ENCODE measurements at places on chromosomes 7 and 10.

DNA sequence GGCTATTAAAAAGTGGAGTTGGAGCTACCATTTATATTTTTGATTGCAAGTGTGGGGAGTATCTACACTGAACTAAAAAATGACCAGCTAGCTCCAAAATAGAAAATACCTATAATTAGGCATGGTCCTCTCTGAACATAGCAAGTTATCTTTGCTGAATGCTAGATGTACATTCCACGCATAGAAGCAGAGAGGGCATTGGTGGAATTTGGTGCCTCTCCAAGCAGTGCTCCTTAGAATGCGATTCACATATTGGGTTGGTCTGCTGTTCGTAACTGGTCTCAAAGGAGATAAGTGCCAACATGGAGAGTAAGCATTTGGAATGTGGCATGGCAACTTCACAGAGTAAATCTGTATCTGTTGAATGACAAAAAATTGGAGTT is 196.2 kb downstream of the PTN start:
- H3K4me3 ChIP-seq = no peak overlapping the region
- H3K36me3 ChIP-seq = no peaks in the 10 kb centered on the region
- no peaks in the 10 kb centered on the region for H3K27me3 ChIP-seq
- no peak for DNase-seq
- no peaks in the 10 kb centered on the region for H3K4me1 ChIP-seq
- no peak overlapping the region for H3K27ac ChIP-seq

GRCh38 chr7:106375499-106375898 is 90.7 kb upstream of the NAMPT start:
- H3K4me1 ChIP-seq = peaks cover 4% of the 10 kb centered on the region
- DNase-seq = no peak
- no peaks in the 10 kb centered on the region for H3K27me3 ChIP-seq
- no peaks in the 10 kb centered on the region for H3K36me3 ChIP-seq

GRCh38 chr7:30150711-30151110 is 15.9 kb downstream of the MTURN start:
- no peaks in the 10 kb centered on the region for H3K27me3 ChIP-seq
- H3K4me1 ChIP-seq = no peaks in the 10 kb centered on the region
- peaks cover 60% of the 10 kb centered on the region for H3K36me3 ChIP-seq
- no peak overlapping the region for H3K4me3 ChIP-seq
- H3K27ac ChIP-seq = no peak overlapping the region

DNA sequence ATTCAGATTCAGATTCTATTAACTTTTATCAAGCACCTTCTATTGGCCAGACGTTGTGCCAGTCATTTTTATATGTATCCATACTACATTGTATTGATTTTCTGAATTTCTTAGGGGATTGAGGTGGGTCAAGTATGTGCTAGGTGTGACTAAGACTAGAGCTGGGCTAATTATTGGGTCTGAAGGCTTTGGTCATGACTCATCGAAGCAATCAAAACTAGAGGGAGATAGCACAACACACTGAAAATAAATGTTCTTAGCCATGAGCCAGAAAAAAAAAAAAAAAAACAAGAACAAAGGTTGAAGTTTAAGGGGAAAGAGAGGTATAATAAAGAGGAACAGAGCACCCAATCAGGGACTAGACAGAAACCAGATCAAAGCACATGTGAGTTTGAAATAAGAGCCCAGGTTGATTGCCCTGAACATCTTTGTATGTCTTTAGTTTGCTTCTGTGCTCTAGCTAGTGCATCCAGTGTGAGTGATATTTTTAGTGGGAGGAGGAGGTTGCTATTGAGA is 171.6 kb upstream of the FOXP2 start:
- no peak for DNase-seq
- no peak overlapping the region for H3K4me3 ChIP-seq
- H3K36me3 ChIP-seq = no peaks in the 10 kb centered on the region
- no peaks in the 10 kb centered on the region for H3K27me3 ChIP-seq
- no peak overlapping the region for H3K27ac ChIP-seq

GRCh38 chr7:56007167-56007652 is 42.8 kb downstream of the NIPSNAP2 start:
- H3K4me3 ChIP-seq = no peak overlapping the region
- H3K36me3 ChIP-seq = peaks cover 7% of the 10 kb centered on the region
- H3K4me1 ChIP-seq = peaks cover 9% of the 10 kb centered on the region
- H3K27me3 ChIP-seq = no peaks in the 10 kb centered on the region
- no peak for DNase-seq

DNA sequence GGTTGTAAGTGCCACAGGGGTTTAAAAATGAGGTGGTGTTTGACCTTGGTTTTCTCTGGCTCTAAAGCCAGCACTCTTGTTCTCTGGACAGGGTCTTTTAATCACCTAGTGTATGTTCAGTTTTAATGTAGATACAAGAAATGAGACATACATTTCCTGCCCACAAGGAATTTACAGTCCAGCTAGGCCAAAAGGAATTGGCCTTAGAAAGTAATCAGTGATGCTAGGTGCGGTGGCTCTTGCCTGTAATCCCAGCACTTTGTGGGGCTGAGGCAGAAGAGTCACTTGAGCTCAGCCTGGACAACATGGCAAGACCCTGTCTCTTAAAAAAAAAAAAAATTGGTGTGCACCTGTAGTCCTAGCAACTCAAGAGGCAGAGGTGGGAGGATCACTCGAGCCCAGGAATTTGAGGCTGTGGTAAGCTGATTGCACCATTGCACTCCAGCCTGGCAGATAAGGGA is 100.2 kb downstream of the LRMDA start:
- no peak overlapping the region for H3K27ac ChIP-seq
- no peaks in the 10 kb centered on the region for H3K36me3 ChIP-seq
- no peaks in the 10 kb centered on the region for H3K4me1 ChIP-seq
- no peaks in the 10 kb centered on the region for H3K27me3 ChIP-seq
- DNase-seq = no peak
- no peak overlapping the region for H3K4me3 ChIP-seq

- no peaks in the 10 kb centered on the region for H3K4me1 ChIP-seq
- no peaks in the 10 kb centered on the region for H3K27me3 ChIP-seq
- H3K27ac ChIP-seq = no peak overlapping the region
- H3K4me3 ChIP-seq = no peak overlapping the region
- H3K36me3 ChIP-seq = no peaks in the 10 kb centered on the region
Observed at GRCh38 chr7:29080803-29081202, 65.5 kb downstream of the CPVL start.

DNA sequence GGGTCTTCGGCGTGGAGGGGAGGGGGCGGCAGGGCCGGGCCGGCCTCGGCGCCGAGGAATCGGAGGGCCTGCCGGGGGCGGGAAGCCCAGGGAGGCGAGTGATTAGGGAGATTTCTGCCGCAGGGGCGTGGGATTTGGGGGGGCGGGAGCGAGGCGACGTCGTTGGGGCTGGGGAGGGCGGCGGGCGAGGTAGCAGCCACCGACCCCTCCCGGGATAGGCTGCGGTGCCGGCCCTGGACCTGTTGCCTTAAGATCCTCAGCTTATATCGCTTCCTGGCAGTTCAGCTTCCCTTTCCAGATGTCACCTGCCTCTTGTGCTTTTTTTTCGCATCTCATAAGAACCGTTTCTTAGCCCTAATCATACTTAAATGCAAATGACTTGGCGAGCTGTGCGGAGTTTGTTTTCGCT is 655 bp downstream of the LMTK2 start:
- peak overlapping the region; percentile 90 for H3K27ac ChIP-seq
- H3K4me3 ChIP-seq = peak overlapping the region; percentile 87
- DNase-seq = no peak

DNA sequence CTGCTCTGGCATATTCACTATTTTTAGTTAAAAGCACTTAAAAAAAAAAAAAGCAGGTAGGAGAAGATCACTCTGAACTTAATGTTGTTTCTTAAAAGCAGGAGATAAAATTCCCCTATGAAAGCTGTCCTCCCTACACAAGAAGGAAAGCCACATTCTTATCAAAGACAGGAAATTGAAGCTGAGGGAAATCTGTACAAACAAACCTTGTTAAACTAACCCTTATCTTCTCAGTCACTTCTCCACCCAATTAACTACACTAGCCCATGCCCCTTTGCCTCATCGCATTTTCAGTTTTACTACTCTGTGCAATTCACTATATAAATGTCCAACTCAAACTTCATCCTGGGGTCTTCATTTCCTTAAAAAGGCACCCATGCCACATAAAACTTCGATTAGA is 2.7 kb upstream of the CDCA7L start:
- H3K27me3 ChIP-seq = no peaks in the 10 kb centered on the region

- H3K4me1 ChIP-seq = peaks cover 14% of the 10 kb centered on the region
- no peak for DNase-seq
- no peaks in the 10 kb centered on the region for H3K27me3 ChIP-seq
- H3K27ac ChIP-seq = no peak overlapping the region
- no peak overlapping the region for H3K4me3 ChIP-seq
Observed at GRCh38 chr7:100173806-100174495, 3.2 kb downstream of the GPC2 start.

- peaks cover 15% of the 10 kb centered on the region for H3K4me1 ChIP-seq
- H3K27me3 ChIP-seq = no peaks in the 10 kb centered on the region
- no peak for DNase-seq
Observed at GRCh38 chr10:1147810-1148209, 91.6 kb downstream of the WDR37 start.

DNA sequence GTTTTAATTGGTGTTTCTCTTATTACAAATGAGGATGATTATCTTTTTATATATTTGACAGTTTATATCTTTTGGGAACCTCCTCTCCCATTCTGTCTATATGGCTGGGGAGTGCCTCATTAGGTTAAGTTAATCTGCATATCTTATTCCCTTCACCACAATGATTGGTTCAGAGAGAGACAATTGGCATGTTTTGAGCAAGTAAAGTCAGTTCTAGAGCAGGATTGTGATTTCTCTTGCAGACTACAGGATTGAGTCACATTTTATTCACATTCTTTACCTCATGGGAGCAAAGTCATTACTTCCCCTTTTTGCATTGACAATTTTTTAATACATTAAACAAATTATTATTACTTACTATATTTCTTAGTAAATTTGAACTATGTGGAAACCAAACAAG is 345.6 kb downstream of the MDFIC start:
- no peak overlapping the region for H3K27ac ChIP-seq
- H3K4me1 ChIP-seq = no peaks in the 10 kb centered on the region
- H3K4me3 ChIP-seq = no peak overlapping the region
- no peaks in the 10 kb centered on the region for H3K36me3 ChIP-seq
- no peaks in the 10 kb centered on the region for H3K27me3 ChIP-seq

GRCh38 chr10:126387041-126387921 is 996 bp downstream of the ADAM12 start:
- H3K36me3 ChIP-seq = no peaks in the 10 kb centered on the region
- peak overlapping the region; percentile 52 for H3K27ac ChIP-seq
- H3K27me3 ChIP-seq = no peaks in the 10 kb centered on the region

- H3K36me3 ChIP-seq = no peaks in the 10 kb centered on the region
- no peak overlapping the region for H3K4me3 ChIP-seq
- no peaks in the 10 kb centered on the region for H3K4me1 ChIP-seq
- H3K27me3 ChIP-seq = no peaks in the 10 kb centered on the region
Observed at GRCh38 chr10:91111060-91111459, 109.4 kb upstream of the PCGF5 start.

DNA sequence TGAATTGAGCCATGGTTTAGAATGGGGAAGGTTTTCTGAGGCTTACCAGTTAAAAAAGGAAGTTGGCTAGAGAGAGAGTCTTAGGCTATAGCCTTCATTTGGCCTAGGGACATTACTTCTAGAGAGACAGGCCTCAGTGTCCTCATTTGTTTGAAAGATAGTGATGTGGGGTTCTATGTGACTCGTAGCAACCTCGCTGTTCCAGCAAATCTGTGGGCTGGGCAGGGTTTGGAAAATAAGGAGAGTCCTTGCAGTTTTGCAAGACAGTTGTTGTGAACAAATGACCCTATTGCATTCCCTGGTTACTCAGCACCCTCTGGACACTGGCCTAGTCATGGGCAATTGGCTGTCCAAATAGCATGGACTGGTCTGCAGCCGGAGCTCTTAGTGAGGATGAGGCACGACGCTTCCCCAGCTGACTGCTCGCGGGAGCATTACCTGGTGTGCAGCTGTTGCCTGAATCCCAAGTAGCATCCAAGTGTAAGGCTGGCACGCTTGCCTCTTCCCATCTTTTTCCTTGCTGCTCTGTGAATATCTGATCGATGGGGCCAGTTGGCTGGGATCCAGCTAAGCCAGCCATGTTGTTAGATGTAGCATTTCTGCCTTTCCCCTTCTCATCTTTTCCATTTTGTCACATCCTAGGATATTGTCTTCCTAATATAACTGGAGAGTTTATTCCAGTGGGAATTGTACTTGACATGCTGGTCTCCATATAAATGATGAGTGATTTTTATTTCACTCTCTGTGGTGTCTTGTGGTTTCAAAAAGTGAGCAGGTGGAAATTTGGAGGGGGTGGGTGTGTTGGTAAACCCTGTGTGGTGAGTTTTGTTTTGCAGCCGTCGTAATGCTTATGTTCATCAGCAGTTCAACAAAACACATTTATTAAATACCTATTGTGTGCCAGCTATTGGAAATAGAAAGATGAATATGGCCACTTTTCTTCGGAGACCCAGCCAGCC is 99.8 kb downstream of the SND1 start:
- no peaks in the 10 kb centered on the region for H3K36me3 ChIP-seq
- H3K27ac ChIP-seq = no peak overlapping the region
- H3K4me1 ChIP-seq = no peaks in the 10 kb centered on the region

All from esophagus squamous epithelium (tissue), 5 donors.